ENCODE measurements at places on chromosomes 5 and 9. TPM values are rescaled to one million over a fixed set of nuclear protein-coding genes. Genes with fewer than 3 reads are reported as not detected.

- H3K36me3 ChIP-seq, result no peaks in the 10 kb centered on the region
- no peak overlapping the region for H3K27ac ChIP-seq
- H3K27me3 ChIP-seq, result no peaks in the 10 kb centered on the region
- H3K4me1 ChIP-seq, result no peaks in the 10 kb centered on the region
- no peak for DNase-seq
- H3K4me3 ChIP-seq, result no peak overlapping the region
Observed at GRCh38 chr9:13731637-13732036, 452.1 kb upstream of the MPDZ start.

DNA sequence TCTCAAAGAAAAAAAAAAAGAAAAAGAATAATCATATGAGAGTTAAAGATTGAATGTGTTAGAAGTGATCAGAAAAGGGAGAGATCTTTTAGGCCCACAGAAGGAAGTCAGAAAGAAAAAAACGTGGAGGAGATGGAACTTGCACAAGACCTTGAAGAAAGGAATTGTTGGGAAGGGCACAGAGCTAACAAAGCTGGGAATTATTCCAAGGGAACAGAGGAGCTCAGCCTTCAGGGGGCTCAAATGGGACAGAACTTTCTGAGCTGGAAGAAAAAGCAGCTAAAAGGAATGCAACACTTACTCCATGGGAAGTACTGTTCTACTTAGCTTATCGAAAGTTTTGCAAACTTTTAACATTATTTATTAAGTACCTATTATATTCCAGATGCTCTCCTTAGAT lies 153.4 kb upstream of the ADRA1B start:
- DNase-seq, result no peak
- no peak overlapping the region for H3K4me3 ChIP-seq
- peaks cover 9% of the 10 kb centered on the region for H3K27me3 ChIP-seq
- H3K36me3 ChIP-seq, result no peaks in the 10 kb centered on the region
- no peak overlapping the region for H3K27ac ChIP-seq

DNA sequence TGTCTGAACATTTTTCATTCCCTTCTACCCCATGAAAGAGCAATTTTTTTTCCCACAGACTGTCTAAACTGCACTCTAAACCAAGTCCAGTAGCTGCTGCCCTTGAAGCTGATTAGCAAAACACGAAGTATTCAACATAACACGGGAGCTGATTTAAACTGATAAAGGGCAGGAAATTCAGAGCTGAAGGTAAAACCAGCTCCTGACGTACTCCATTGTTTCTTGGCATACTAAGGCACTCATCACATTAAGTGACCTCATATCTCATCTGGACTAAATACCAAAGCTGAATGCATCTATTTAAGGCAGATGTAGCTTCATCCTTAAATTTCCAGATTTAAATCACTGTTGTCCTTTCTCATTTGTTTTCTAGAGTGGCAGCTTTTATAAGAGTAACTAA lies 12.0 kb downstream of the GDF9 start:
- H3K27ac ChIP-seq, result no peak overlapping the region
- no peaks in the 10 kb centered on the region for H3K36me3 ChIP-seq
- DNase-seq, result no peak
- H3K4me3 ChIP-seq, result no peak overlapping the region
- peaks cover 2% of the 10 kb centered on the region for H3K4me1 ChIP-seq

DNA sequence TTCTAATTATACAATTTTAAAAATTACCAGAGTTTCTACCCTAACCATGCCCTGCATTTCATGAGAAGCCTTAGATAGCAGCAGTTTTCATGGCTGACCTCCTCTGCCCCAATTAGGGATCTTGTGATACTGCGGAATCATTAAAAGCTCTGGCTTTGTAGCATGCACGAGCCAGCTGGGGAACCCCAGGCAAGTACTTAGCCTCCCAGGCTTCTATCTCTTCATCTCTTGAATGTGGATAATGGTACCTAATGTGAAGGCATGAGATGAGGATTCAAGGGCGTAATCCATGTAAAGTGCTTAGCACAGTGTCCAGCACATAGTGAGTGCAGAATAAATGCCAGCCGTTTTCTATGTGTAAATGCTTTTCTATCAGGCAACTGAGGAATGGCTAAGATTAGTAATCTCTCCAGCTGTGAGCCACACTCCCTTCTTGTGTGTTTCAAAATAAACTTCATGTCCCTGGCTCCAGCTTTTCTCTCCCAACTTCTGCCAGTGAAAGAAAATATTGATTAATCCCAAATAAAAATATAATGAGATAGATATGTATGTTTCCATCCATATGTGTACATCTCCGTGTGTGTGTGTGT lies 88.4 kb downstream of the APBA1 start:
- peaks cover 9% of the 10 kb centered on the region for H3K27me3 ChIP-seq
- no peak overlapping the region for H3K4me3 ChIP-seq
- H3K36me3 ChIP-seq, result no peaks in the 10 kb centered on the region
- no peak overlapping the region for H3K27ac ChIP-seq

GRCh38 chr5:116358911-116359418 lies 215.7 kb downstream of the SEMA6A start:
- peaks cover 35% of the 10 kb centered on the region for H3K36me3 ChIP-seq
- H3K4me1 ChIP-seq, result no peaks in the 10 kb centered on the region
- H3K4me3 ChIP-seq, result no peak overlapping the region
- DNase-seq, result no peak
- H3K27ac ChIP-seq, result no peak overlapping the region

- H3K36me3 ChIP-seq, result no peaks in the 10 kb centered on the region
- H3K27me3 ChIP-seq, result peaks cover 5% of the 10 kb centered on the region
- no peak overlapping the region for H3K27ac ChIP-seq
- H3K4me1 ChIP-seq, result no peaks in the 10 kb centered on the region
- DNase-seq, result no peak
Observed at GRCh38 chr9:14380061-14380836, 66.3 kb upstream of the NFIB start.

- no peak overlapping the region for H3K27ac ChIP-seq
- no peak overlapping the region for H3K4me3 ChIP-seq
- peaks cover 44% of the 10 kb centered on the region for H3K4me1 ChIP-seq
- no peaks in the 10 kb centered on the region for H3K27me3 ChIP-seq
- H3K36me3 ChIP-seq, result no peaks in the 10 kb centered on the region
Observed at GRCh38 chr9:127860779-127861178, 6.3 kb upstream of the ENG start.

DNA sequence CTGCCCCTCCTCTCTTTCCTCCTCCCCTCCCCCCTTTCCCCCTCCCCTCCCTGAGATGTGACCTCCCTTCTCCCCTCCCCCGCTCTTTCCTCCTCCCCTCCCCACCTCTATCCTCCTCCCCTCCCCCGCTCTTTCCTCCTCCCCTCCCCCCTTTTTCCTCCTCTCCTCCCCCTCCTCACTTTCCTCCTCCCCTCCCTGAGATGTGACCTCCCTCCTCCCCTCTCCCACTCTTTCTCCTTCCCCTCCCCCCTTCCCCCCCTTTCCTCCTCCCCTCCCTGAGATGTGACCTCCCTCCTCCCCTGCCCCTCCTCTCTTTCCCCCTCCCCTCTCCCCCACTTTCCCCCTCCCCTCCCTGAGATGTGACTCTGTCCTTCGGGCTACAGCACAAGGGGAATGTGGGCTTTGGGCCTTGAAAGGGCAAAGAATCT lies 169.8 kb downstream of the COL23A1 start:
- peaks cover 3% of the 10 kb centered on the region for H3K4me1 ChIP-seq
- H3K36me3 ChIP-seq, result no peaks in the 10 kb centered on the region
- DNase-seq, result no peak
- H3K27me3 ChIP-seq, result peaks cover 5% of the 10 kb centered on the region

GRCh38 chr5:173281910-173282309 lies 46.3 kb downstream of the STC2 start:
- peaks cover 6% of the 10 kb centered on the region for H3K4me1 ChIP-seq
- no peak overlapping the region for H3K4me3 ChIP-seq
- H3K27ac ChIP-seq, result no peak overlapping the region
- DNase-seq, result no peak
- no peaks in the 10 kb centered on the region for H3K36me3 ChIP-seq

DNA sequence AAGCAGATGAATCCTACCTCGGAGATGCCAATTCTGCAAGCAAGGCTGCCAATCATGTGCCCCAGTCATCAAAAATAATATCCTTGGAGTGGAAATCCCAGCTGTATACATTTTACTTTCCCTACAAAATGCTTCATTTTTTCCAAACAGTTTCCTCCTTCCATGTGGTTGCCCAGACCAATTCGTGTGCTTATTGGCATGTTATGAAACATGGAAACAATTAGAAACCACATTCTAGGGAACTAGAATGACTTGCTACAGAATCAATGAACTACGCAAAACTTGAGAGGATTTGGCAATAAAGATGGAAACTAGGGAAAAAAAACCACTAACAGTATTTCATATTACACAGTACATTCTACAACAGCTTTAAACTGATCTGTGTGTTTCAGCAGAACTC lies 584.5 kb upstream of the DMAC1 start:
- H3K27me3 ChIP-seq, result peaks cover 4% of the 10 kb centered on the region
- no peak overlapping the region for H3K4me3 ChIP-seq
- H3K27ac ChIP-seq, result no peak overlapping the region
- no peaks in the 10 kb centered on the region for H3K36me3 ChIP-seq
- no peaks in the 10 kb centered on the region for H3K4me1 ChIP-seq
- DNase-seq, result no peak

DNA sequence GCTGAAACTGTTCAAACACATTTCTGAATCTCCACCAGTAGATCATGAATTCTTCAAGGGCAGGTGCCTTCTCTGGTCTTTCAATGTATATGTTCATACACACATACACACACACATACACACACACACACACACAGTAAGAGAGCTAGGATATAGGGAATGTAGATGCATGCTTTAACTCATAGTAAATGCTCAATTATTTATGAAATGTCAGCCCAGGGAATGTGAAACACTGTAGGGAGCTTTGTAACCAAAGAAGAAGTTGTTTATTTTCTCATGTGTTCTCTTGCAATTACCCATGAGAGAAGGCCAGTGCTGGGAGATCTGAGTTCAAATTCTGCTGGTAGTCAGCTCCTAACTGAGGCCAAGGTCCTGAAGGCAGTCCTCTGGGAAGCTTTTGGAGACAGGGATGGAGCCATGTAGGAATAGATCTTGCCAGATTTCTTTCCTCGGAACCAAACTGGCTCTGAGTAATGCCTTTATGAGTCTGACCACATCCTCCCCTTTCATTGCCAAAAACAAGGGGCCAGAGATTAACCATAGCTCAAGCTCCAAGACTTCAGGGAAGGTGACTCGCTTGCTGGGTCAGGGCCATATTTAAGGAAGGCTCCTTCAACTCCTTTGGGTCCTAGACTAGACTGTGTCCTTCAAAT lies 487.0 kb upstream of the TNC start:
- DNase-seq, result no peak
- peaks cover 4% of the 10 kb centered on the region for H3K27me3 ChIP-seq
- no peaks in the 10 kb centered on the region for H3K4me1 ChIP-seq
- H3K27ac ChIP-seq, result no peak overlapping the region

DNA sequence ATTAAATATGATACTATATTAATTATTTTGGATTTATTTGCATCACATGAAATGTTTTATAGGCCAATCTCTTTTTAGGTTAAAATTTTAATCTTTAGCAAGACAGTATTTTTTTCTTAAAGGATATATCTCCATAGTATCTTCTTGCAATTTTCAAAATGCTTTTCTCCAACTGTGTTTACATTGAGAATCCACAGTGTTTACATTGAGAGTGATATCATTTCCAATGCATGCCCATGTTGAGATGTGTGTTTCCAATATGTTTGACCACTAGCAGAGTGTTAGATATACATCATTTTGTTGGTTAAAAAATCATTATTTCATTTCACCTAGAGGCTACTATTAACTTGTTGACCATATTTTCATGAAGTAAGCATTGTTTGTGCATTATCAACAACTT lies 17.3 kb downstream of the VCAN start:
- H3K36me3 ChIP-seq, result no peaks in the 10 kb centered on the region
- peaks cover 26% of the 10 kb centered on the region for H3K27me3 ChIP-seq
- no peak overlapping the region for H3K4me3 ChIP-seq
- no peak for DNase-seq

GRCh38 chr9:130239363-130239695 lies 26.2 kb upstream of the HMCN2 start:
- H3K4me1 ChIP-seq, result peaks cover 35% of the 10 kb centered on the region
- H3K36me3 ChIP-seq, result no peaks in the 10 kb centered on the region
- no peak overlapping the region for H3K27ac ChIP-seq
- no peak overlapping the region for H3K4me3 ChIP-seq

GRCh38 chr9:123049589-123050222 lies 16.2 kb downstream of the GPR21 start:
- no peak overlapping the region for H3K27ac ChIP-seq
- peaks cover 2% of the 10 kb centered on the region for H3K4me1 ChIP-seq
- no peaks in the 10 kb centered on the region for H3K27me3 ChIP-seq
- no peak overlapping the region for H3K4me3 ChIP-seq

GRCh38 chr5:84715091-84715490 lies 330.4 kb upstream of the EDIL3 start:
- H3K27me3 ChIP-seq, result no peaks in the 10 kb centered on the region
- no peak for DNase-seq
- no peak overlapping the region for H3K27ac ChIP-seq

GRCh38 chr9:137860361-137860760 lies 17.2 kb upstream of the CACNA1B start:
- peaks cover 13% of the 10 kb centered on the region for H3K36me3 ChIP-seq
- no peak overlapping the region for H3K4me3 ChIP-seq
- no peaks in the 10 kb centered on the region for H3K27me3 ChIP-seq
- H3K4me1 ChIP-seq, result no peaks in the 10 kb centered on the region

DNA sequence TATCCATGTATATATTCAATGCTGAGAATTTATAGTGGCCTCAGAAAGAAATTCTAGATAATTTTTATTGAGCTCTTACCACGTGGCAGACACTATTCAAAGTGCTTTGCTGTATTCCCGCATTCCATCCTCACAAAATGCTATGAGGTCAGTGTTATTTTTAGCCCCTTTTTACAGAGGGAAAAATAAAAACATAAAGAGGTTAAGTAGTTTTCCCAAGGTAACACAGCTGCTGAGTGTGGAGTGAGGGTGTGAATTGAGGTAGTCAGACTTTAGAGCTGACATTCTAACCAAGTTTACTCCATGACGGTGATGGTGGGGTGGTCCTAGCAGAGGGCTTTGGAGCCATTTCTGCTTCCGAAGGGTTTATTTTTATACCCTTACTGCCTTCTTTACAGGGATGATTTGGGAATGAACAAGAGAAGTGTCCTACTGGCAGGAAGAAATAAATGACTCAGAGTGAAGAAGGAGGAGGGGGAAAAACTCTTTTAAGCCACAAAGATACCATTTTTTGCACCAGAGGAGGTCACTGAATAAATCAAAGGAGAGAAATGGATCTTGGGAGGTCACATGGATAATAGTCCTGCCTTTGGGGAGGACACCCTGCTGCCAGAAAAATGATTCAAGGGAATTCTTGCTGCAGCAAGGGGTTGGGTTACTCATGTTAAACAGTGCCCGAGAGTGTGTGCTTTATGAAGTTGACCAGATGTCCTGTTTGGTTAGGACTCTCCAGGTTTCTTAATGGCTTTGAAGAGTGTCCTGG lies 76.1 kb downstream of the HMHB1 start:
- H3K27me3 ChIP-seq, result no peaks in the 10 kb centered on the region
- no peak for DNase-seq
- H3K4me3 ChIP-seq, result no peak overlapping the region
- no peaks in the 10 kb centered on the region for H3K36me3 ChIP-seq
- H3K27ac ChIP-seq, result no peak overlapping the region
- no peaks in the 10 kb centered on the region for H3K4me1 ChIP-seq

GRCh38 chr9:134779640-134780039 lies 101.0 kb upstream of the FCN2 start:
- H3K36me3 ChIP-seq, result no peaks in the 10 kb centered on the region
- H3K4me1 ChIP-seq, result no peaks in the 10 kb centered on the region
- H3K27me3 ChIP-seq, result no peaks in the 10 kb centered on the region
- no peak for DNase-seq
- no peak overlapping the region for H3K27ac ChIP-seq
- no peak overlapping the region for H3K4me3 ChIP-seq

Gene CDKN2A
- 0.57 TPM for total RNA-seq

Gene C6
- total RNA-seq, result not detected

Gene RANBP3L
- total RNA-seq, result not detected

Gene PCSK5
- 6.0 TPM for total RNA-seq

Gene BTNL9
- not detected for total RNA-seq

Gene COL23A1
- total RNA-seq, result 0.07 TPM

Gene DIRAS2
- not detected for total RNA-seq

Gene CDH9
- not detected for total RNA-seq

Gene PCDHA9
- total RNA-seq, result not detected

Gene CBY3
- not detected for total RNA-seq

Measured in activated naive CD4-positive, alpha-beta T cell treated with anti-CD3 and anti-CD28 coated beads for 36 hours (primary cell).